ENCODE measurements at places on chromosomes 13 and 19.

DNA sequence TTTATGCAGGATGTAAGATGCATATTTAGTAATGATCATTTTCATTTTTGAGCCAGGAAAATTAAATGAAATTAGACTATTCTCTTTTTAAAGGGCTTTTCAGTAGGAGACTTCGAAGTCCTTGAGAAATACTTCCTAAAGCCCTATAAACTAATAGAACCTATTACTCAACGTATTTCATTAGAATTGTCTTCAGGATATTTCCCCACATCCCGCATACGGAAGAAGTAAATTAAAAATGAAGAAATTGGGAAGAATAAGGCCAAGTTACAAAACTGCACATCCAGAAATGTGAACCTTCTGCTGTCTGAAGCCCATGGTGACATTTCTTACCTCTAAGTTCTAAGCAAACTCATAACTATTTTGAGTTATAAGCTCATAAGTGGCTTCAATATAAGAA, 66.5 kb downstream of the RXFP2 start:
- no peak overlapping the region for H3K4me3 ChIP-seq
- no peak for DNase-seq
- no peaks in the 10 kb centered on the region for H3K36me3 ChIP-seq
- H3K4me1 ChIP-seq = no peaks in the 10 kb centered on the region
- no peak overlapping the region for H3K27ac ChIP-seq

DNA sequence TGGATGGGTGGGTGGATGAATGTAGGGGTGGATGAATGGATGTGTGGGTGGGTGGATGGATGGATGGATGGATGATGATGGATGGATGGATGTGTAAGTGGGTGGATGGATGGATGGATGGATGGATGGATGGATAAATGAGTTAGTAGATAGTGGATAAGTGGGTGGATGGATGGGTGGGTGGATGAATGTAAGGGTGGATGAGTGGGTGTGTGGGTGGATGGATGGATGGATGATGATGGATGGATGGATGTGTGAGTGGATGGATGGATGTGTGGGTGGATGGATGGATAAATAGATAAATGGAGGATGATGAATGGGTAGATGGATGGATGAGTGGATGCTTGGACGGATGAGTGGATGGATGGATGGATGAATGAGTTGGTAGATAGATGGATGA, 3.2 kb downstream of the MCF2L start:
- H3K36me3 ChIP-seq = no peaks in the 10 kb centered on the region
- no peak overlapping the region for H3K27ac ChIP-seq
- no peak overlapping the region for H3K4me3 ChIP-seq
- peaks cover 5% of the 10 kb centered on the region for H3K4me1 ChIP-seq
- DNase-seq = no peak
- H3K27me3 ChIP-seq = no peaks in the 10 kb centered on the region

- H3K27ac ChIP-seq = no peak overlapping the region
- no peaks in the 10 kb centered on the region for H3K36me3 ChIP-seq
- peak overlapping the region; percentile 40 for H3K4me3 ChIP-seq
- no peak for DNase-seq
Observed at GRCh38 chr19:8307400-8307964, 676 bp downstream of the CD320 start.

- H3K27me3 ChIP-seq = no peaks in the 10 kb centered on the region
- no peaks in the 10 kb centered on the region for H3K36me3 ChIP-seq
- no peak overlapping the region for H3K27ac ChIP-seq
- H3K4me3 ChIP-seq = no peak overlapping the region
Observed at GRCh38 chr19:30634996-30635975, 263.1 kb downstream of the ZNF536 start.

GRCh38 chr19:51971624-51972023, 15.0 kb downstream of the ZNF350 start:
- H3K4me1 ChIP-seq = no peaks in the 10 kb centered on the region
- H3K4me3 ChIP-seq = no peak overlapping the region
- H3K36me3 ChIP-seq = peaks cover 65% of the 10 kb centered on the region
- H3K27me3 ChIP-seq = no peaks in the 10 kb centered on the region
- no peak overlapping the region for H3K27ac ChIP-seq

DNA sequence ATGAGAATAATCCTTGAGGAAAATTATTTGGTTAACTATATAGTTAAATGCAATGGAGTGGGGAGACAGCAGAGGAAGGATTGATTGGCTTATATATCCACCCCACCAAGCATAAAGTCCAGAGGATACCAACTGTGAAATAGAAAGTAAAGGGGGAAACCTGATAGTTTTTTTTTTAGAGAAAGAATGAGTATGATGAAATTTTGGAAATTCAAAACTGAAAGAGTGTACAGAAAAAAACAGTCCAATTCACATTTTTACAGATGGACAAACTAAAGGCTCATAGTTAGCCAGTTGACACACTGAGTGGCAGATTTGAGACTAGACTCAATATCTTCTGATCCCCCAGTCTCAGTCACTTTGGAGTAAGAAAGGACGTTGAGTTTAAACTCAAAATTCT, 51.1 kb downstream of the FNDC3A start:
- H3K4me1 ChIP-seq = no peaks in the 10 kb centered on the region
- H3K27me3 ChIP-seq = no peaks in the 10 kb centered on the region
- no peak overlapping the region for H3K27ac ChIP-seq
- H3K36me3 ChIP-seq = no peaks in the 10 kb centered on the region
- no peak for DNase-seq
- no peak overlapping the region for H3K4me3 ChIP-seq

- DNase-seq = no peak
- peaks cover 5% of the 10 kb centered on the region for H3K36me3 ChIP-seq
- H3K4me1 ChIP-seq = peaks cover 6% of the 10 kb centered on the region
Observed at GRCh38 chr19:34403784-34404108, 453 bp upstream of the PDCD2L start.

- H3K27me3 ChIP-seq = no peaks in the 10 kb centered on the region
- H3K36me3 ChIP-seq = no peaks in the 10 kb centered on the region
- no peak overlapping the region for H3K4me3 ChIP-seq
- no peak overlapping the region for H3K27ac ChIP-seq
- H3K4me1 ChIP-seq = no peaks in the 10 kb centered on the region
Observed at GRCh38 chr19:38009650-38010242, 102.7 kb downstream of the SIPA1L3 start.

DNA sequence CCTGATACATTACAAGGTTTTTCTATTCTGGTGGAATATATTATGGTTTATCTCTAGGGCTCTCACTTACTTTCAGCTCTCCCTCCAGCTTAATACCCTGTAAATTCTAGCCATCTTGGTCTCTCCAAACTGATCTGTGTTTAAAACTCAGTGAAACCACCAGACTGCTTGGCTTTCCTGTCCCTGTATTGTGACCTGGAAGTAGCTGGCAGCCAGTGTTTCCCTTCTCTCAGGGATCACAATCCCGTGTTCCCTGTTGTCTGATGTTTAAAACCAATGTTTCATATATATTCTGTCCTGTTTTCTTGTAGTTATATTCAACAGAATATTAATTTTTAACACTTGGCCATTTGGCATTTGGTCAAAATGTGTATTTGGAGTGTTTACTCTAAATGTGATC, 8.0 kb downstream of the AKAP11 start:
- no peak for DNase-seq
- no peaks in the 10 kb centered on the region for H3K36me3 ChIP-seq
- H3K27me3 ChIP-seq = no peaks in the 10 kb centered on the region
- H3K4me1 ChIP-seq = no peaks in the 10 kb centered on the region
- no peak overlapping the region for H3K27ac ChIP-seq

DNA sequence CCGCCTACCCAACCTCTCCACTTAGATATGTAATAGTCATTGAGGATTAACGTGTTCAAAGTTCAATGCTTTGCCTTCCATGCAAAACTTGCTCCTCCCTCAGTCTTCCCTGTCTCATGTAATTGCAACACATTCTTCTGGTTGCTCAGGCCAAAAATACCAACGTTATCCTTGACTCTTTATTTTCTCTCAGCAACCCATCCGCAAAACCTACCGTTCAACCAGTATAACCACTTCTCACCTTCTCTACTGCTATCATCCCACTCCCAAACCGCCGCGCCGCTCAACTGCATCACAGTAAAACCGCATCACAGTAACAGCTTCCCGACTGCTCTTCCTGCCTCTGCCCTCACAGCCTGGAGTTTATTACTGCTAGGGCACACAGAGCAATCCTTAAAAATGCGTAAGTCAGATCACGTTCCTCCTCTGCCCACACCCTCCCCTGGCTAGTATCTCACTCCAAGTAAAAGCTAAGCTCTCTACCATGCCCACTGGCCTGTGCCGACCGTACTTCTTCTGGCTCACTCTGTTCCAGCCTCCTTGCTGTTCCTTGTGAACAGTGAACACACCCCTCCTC, 8.2 kb downstream of the MTIF3 start:
- H3K4me1 ChIP-seq = no peaks in the 10 kb centered on the region
- no peak for DNase-seq
- H3K4me3 ChIP-seq = no peak overlapping the region
- H3K36me3 ChIP-seq = peaks cover 6% of the 10 kb centered on the region

DNA sequence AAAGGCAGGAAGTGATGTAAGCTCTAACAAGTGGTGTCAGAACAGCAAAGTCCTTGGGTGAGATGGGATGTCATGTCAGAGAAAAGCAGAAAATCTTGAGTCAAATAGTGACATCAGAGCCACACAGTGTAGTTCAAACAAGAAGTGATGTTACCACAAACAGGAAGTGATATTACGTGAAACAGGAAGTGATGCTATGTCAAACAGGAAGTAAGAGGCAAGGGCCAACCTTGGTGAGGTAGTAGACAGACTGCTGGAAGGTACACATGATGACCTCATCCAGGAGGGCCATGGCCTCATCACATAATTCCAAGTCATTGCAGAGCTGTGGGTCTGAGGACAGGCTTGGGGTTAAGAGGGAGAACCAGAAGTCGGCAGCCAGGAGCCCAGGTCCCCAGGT, 7.0 kb upstream of the MAMSTR start:
- H3K4me1 ChIP-seq = no peaks in the 10 kb centered on the region
- H3K4me3 ChIP-seq = no peak overlapping the region
- DNase-seq = no peak
- no peaks in the 10 kb centered on the region for H3K27me3 ChIP-seq
- peak overlapping the region; percentile 64 for H3K27ac ChIP-seq
- H3K36me3 ChIP-seq = no peaks in the 10 kb centered on the region

DNA sequence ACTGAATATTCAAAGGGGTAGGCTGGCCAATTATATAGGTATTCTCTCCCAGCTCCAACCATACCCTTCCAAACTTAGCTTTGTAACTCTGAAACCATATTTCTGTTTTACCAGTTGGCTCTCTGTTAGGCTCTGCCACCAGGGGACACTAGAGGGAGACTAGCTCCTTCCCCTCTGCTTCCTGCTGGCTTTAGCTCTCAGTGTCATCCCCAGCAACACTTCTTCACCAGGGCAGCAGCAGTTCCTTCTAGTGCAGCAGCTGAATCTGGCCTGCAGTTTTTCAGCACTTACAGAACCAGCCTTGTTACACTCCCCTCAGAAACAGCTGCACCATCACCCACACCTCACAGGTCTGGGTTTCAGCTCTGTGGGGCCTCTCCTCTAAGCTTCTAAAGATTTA, 51.0 kb upstream of the DOCK9 start:
- H3K4me1 ChIP-seq = no peaks in the 10 kb centered on the region
- no peaks in the 10 kb centered on the region for H3K36me3 ChIP-seq
- no peak overlapping the region for H3K4me3 ChIP-seq
- H3K27me3 ChIP-seq = no peaks in the 10 kb centered on the region

GRCh38 chr19:22945560-22945959, 57.4 kb downstream of the ZNF728 start:
- H3K4me1 ChIP-seq = no peaks in the 10 kb centered on the region
- H3K36me3 ChIP-seq = no peaks in the 10 kb centered on the region
- no peak overlapping the region for H3K27ac ChIP-seq
- no peaks in the 10 kb centered on the region for H3K27me3 ChIP-seq
- no peak overlapping the region for H3K4me3 ChIP-seq

GRCh38 chr13:105333416-105333815, 1202.0 kb downstream of the EFNB2 start:
- H3K36me3 ChIP-seq = no peaks in the 10 kb centered on the region
- no peak for DNase-seq
- no peak overlapping the region for H3K27ac ChIP-seq

- H3K4me1 ChIP-seq = no peaks in the 10 kb centered on the region
- no peak overlapping the region for H3K4me3 ChIP-seq
- H3K36me3 ChIP-seq = no peaks in the 10 kb centered on the region
- no peaks in the 10 kb centered on the region for H3K27me3 ChIP-seq
Observed at GRCh38 chr13:90201202-90201601, 1146.3 kb upstream of the MIR17HG start.

DNA sequence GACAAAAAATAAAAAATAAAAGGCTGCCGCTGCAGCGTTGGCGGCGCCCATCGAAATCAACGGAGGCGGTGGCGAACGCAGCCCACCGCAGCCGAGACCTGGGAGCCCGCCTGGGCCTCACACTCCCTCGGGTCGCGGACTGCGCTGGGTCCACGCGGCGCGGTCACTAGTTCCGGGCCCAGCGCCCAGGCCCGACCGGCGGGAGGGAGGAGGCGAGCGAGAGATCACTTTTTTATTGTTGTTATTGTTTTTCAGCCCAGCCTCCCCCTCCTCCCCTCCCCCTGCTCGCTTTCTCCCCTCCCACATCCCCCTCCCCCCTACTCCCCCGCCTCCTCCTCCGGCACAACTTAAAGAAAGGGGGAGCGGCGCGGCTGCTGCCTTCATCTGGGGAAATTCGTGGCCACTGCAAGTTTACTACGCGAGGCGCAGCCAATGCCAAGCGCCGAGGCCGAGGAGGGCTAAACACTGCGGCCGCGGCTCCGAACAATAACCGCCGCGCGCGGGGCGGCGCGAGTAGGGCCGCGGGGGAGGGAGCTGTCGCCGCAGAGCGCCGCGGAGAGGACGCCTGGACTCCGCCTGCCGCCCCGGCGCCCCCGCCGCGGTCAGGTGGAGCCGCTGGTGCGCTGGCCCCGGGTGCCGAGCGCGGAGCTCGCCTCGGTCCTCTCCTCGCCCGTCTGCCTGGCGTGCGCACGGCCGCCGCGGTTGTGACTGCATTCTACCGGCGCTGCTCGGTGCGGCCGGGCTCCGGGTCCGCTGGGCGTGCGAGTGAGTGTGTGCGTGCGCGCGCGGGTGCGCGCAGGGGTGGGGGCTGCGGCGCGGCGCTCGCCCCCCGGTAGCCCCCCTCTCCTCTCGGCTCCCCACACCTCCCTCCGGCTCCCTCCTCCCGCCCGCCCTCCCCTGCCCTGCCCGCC, 505 bp upstream of the ZIC2 start:
- no peaks in the 10 kb centered on the region for H3K4me1 ChIP-seq
- peak; percentile 33 for DNase-seq
- H3K4me3 ChIP-seq = peak overlapping the region; percentile 41

DNA sequence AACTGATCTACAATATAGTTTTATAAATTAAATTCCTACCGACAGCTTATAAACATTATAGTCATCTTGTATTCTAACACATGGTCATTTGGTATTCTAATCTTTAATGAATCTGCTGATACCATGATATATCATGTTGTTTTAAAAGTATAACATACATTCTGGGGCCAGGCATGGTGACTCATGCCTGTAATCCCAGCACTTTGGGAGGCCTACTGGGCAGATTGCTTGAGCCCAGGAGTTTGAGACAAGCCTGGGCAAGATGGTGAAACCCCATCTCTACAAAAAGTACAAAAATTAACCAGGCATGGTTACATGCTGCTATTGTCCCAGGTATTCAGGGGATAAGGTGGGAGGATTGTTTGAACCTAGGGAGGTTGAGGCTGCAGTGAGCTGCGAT, 3.1 kb downstream of the ZNF383 start:
- no peak overlapping the region for H3K4me3 ChIP-seq
- no peak for DNase-seq
- H3K27me3 ChIP-seq = no peaks in the 10 kb centered on the region
- H3K36me3 ChIP-seq = peaks cover 18% of the 10 kb centered on the region

Measured in right lobe of liver (tissue), 6 donors.